ENCODE measurements at places on chromosomes 6 and 20.

DNA sequence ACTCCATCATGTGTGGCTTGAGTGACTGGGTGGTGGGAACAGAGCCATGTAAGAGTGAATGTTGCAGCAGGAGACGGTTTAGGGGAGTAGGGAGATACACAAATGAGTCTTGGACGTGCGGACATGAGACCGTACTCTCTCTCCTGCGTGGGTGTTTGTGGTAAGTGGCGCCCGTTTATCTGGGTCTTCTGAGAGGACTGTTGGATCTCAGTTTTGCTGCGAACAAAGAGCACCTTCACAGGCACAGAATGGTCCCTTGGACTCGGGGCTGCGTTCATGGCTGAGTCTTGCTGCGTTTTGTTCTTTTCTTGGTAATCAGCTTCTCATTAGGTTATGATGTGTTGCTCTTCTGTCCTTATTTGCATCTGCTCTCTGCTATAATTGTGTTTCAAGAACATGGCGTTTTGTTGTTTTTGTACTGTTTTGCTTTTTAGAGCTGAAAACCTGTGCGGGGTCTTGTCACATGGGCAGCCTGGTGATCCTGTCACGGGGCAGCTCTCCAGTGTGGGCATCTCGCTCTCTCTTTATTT lies 28.5 kb downstream of the STK35 start:
- DNase-seq = no peak

DNA sequence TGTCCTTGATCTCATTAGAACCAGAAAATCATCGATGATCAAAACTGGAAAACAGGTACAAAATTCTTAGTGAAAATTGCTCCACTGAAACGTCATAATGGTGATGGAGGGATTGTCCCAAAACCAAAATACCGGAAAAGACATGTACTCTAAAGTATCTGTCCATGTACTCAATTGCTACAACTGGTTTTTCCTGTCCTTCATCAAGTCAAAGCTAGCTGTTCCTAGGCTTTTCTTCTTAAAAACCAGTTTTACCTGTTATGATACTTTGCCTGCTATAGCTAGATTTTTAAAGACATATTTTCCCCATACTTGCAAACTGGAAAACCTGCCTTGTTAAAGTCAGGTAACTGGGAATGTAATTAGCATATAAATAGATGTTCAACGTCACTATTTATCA lies 50.5 kb upstream of the LRRC1 start:
- DNase-seq = no peak

DNA sequence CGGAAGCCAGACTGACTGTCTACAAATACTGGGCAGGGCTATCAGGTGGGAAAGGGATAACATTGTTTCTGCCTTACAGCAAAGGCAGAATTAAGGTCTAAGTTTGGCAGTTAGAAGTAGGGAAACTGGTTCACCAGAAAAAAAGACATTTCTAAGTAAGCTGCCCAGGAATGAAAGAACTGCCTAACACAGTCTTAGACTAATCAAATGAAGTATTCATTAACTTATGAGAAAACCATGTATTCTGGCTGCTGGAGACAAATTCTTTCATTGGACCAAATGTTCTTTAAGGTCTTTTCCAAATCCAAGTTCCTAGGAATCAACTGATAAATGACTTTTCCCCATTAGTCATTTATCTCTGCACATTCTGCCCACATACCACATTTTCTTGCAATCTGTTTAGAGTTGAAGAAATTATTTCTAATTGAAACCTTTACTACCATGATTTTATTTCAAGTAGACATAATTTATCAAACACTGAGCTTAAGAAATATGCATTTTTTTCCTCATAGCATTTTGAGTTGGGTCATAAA lies 120.3 kb upstream of the OGFRL1 start:
- no peak for DNase-seq

DNA sequence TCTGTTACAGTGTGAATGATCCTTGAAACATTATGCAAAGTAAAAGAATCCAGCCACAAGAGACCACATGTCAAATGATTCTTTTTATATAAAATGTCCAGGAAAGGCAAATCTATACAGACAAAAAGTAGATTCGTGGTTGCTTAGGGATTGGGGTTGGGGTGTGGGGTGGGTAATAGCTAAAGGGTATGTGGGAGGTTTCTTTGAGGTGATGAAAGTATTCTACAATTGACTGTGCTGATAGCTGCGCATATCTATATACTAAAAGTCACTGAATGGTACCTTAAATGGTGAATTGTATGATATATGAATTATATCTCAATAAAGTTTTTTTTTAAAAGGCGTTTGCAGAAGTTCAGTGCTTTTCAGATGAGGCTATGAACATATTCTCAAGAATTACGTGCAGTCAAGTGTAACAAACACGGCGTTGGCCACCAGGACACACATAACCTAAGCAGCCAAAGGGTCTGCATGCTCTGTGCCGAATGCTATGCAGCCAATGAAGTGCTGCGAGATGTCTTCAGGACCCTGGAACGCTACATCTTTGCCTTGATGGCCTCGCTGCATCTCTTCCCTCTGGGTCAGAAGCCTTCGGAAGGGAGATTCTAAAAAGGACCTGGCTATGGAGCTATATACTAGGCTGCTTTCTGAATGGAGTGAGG lies 96.9 kb downstream of the SCML4 start:
- DNase-seq = no peak

DNA sequence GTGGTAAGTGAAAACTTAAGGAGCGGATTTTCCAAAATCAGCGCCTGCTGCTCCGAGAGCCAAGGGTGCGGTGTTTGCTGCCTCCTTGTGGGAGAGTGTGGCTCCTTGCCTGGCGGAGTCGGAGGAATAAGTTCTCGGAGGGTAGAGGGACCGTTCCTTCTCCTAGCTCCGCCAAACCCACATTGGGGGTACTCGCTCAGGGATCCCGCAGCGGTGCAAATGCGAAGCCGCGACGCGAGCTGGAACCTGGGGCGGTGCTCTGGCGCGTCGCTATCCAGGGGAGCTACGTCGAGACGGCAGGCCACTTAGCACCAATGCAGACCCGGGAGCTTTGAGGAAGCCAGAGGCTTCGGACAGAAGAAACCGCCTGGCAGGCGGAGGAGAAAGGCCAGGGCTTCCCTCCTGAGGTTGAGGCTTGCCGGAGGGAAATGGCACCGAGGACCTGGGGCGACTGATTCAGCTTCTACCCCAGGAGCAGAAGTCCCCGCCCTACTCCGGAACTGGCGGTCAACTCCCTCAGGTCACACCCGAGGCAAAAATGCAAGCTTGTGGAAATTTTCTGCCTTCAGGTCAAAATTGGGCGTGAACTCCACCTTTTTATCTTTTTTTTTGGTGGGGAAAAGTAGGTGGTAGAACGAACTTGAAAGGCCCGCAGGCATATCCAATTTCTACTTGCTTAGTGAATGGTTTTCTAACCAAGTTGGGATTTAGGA lies 5.7 kb upstream of the DDX43 start:
- peak; percentile 51 for DNase-seq

GRCh38 chr6:163789199-163789810 lies 374.8 kb downstream of the QKI start:
- DNase-seq = no peak

GRCh38 chr6:5752391-5752680 lies 254.4 kb downstream of the NRN1 start:
- DNase-seq = peak; percentile 82

DNA sequence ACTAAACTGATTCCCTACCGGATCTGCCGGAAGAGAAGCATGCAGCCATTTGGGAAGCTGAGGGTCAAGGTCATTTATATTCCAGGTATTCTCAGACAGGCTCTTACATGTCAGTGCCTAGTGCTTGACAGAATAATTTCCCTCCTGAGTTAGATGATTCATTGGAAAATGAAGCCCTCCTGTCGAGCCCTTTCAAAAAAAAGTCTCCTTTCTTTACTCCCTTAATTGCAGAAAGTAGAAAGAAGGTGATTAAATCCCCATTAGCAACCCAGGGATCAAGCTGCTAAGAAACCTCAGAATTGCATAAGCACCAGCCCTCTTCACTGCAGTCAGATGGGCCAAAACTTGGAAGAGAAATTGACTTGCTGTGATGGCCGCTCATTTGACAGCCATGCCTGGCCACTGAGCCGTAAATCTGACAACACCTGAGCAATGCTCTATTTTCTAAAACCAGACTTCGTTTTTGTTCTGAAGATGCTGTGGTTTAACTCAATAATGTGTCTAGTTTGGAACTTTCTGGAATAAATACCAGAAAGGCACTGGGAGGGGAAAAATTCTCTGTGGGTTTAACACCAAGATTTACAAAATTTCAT lies 61.0 kb upstream of the ARMH2 start:
- no peak for DNase-seq

- DNase-seq = peak; percentile 47
Measured at GRCh38 chr6:30687659-30688431, 1.4 kb upstream of the PPP1R18 start.

- no peak for DNase-seq
Measured at GRCh38 chr20:25318471-25319240, 70.8 kb downstream of the PYGB start.

GRCh38 chr6:63322981-63323380 lies 3.2 kb upstream of the LGSN start:
- DNase-seq = no peak

DNA sequence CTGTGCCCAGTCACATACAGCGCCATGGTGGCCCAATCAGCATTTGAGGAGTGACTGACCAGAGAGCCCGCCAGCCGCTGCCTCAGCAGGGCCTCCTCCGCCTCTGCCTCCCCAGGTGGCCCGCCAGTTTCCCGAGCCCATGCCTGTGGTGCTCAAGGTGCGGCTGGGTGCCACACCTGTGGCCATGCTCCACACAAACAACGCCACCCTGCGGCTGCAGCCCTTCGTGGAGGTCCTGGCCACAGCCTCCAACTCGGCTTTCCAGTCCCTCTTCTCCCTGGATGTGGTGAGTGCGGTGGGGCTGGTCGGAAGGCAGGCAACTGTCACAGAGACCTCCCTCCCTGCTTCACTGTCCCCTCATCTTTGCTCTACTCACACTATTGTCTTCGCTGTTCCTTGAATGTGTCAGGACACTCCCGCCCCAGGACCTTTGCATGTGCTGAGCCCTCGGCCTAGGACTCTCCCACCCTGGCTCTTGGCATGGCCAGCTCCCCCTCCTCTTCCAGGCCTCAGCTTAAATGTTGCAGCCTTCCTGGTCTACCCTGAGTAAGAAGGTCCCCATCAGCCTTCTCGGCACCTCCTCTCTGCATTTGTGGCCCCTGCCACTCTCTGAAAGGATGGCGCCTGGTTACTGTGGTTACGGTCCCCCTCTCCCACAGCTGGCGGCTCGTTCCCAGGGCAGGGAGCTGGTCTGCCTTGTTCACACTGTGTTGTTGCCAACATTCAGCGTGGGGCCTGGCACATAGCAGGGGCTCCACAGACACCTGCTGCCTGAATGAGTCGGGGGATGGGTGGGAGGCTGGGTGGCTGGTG lies 11.8 kb upstream of the BPIFB6 start:
- DNase-seq = no peak
